Right renal cortex interstitium (tissue), 3 donors: ENCODE measurements at places on chromosomes 11 and 22. TPM values are rescaled to one million over a fixed set of nuclear protein-coding genes. Genes with fewer than 3 reads are reported as not detected.

GRCh38 chr11:120272303-120272702, 32.4 kb downstream of the POU2F3 start:
- no peak for DNase-seq

- DNase-seq = no peak
Measured at GRCh38 chr11:12052676-12053605, 44.5 kb upstream of the DKK3 start.

C11orf21 gene
- 0.82 TPM for polyA plus RNA-seq

OR51V1 gene
- not detected for polyA plus RNA-seq

GRCh38 chr11:126830216-126830806, 170.3 kb downstream of the KIRREL3 start:
- DNase-seq = no peak

GRCh38 chr11:58659910-58660570, 37.6 kb downstream of the CNTF start:
- no peak for DNase-seq
